ENCODE measurements at places on chromosomes 13 and 19. TPM values are rescaled to one million over a fixed set of nuclear protein-coding genes. Genes with fewer than 3 reads are reported as not detected.

DNA sequence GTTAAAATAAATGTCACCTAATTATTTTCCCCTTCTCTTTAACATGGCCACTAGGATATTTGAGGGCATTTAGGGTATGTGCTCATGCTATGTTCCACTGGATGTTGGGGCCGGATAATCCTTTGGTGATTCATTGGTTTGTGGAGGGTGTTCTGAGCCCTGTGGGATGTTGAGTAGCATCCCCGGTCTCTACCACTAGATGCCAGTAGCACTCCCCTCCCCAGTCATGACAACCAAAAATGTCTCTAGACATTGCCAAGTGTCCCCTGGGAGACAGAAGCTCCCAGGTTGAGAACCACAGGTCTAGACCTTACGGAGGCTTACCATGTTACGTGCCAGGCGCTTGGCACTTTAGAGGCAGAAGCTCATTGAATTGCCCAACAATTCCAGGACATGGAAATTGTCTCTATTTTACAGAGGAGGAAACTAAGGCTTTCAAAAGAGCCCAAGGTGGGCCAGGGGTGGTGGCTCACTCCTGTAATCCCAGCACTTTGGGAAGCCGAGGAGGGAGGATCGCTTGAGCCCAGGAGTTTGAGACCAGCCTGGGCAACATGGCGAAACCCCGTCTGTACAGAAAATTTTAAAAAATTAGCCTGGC, 14.1 kb downstream of the SHANK1 start:
- no peak overlapping the region for H3K27ac ChIP-seq
- H3K4me1 ChIP-seq = no peaks in the 10 kb centered on the region
- H3K27me3 ChIP-seq = peaks cover 36% of the 10 kb centered on the region

- no peak for DNase-seq
- H3K27me3 ChIP-seq = no peaks in the 10 kb centered on the region
- H3K4me1 ChIP-seq = 0 out of 2 replicates have a peak, but pooled peaks cover 5% of the 10 kb centered on the region
- H3K36me3 ChIP-seq = no peaks in the 10 kb centered on the region
- no peak overlapping the region for H3K4me3 ChIP-seq
Observed at GRCh38 chr19:39007096-39007495, 25.3 kb downstream of the FBXO27 start.

KIRREL2 gene
- 2.2 TPM for total RNA-seq

PSG5 gene
- not detected for total RNA-seq

GRCh38 chr13:48695776-48696175, 42.0 kb downstream of the CYSLTR2 start:
- no peaks in the 10 kb centered on the region for H3K4me1 ChIP-seq
- DNase-seq = no peak
- no peak overlapping the region for H3K27ac ChIP-seq
- H3K27me3 ChIP-seq = no peaks in the 10 kb centered on the region
- H3K4me3 ChIP-seq = no peak overlapping the region

DNA sequence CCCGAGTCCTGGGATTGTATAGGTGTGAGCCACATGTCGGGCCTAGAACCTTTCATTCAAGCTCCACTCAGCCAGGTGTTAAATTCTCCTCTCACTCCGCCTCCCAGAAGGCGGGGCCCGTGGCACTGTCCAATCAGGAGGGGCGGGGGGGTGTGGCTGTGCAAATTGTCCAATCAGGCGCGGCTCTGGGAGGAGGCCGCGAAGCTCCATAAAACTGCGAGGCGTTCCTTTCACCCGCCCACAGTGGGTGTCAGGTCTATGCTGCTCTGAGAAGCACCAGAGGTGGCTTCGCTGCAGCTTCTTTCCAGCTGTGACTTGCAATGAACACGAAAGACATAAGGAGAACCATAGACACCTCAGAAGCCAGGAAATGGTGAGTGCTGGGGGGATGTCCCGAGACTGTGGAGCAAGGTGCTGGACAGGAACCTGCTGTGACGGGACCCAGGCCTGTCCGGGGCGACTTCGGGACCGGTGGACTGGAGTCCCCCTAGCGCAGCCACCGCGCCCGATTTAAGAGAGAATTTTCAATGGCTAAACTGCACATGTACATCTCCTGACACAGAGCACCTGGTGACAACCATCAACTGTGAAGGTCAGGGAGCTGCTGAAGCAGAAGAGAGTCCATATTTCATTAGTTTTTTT, 3.0 kb upstream of the ZNF136 start:
- peaks cover 41% of the 10 kb centered on the region for H3K4me1 ChIP-seq
- no peaks in the 10 kb centered on the region for H3K27me3 ChIP-seq
- no peak overlapping the region for H3K4me3 ChIP-seq
- no peak overlapping the region for H3K27ac ChIP-seq
